Stimulated activated CD4-positive, alpha-beta T cell treated with anti-CD3 and anti-CD28 coated beads, Interleukin-15, amount 100 ng/mL, for 1 hour (primary cell): ENCODE measurements at places on chromosomes 4 and X.

DNA sequence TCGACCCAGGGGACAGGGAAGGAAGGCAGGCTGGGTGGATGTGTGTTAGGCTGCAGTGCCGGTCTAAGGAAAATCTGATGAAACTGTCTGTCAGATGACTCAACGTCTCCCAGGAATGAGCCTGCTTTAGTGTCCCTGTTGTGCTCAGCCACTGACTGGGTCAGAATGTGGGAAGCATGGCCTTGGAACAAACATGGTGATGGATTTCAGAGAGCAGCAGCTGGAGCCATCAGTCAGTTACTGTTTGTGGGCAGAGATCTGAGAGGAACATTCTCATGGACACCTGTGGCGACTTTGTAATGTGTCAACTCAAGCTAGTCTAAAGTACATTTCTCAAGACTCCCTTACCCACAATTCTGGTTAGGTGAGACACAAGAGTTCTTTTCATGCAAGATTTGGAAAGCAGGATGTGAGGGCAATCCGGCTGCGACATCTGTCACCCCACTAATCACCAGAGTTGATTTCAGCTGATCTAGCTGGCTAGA, 63.2 kb downstream of the ANAPC10 start:
- DNase-seq: no peak

DNA sequence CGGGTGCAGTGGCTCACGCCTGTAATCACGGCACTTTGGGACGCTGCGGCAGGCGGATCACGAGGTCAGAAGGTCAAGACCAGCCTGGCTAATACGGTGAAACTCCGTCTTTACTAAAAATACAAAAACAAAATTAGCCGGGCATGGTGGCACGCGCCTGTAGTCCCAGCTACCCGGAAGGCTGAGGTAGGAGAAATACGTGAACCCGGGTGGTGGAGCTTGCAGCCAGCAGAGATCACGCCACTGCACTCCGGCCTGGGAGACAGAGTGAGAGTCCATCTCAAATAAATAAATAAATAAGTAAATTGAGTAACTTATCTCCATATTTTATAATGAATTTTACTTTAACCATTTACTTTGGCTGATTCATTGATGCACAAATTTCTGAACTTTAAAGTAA, 1913.3 kb downstream of the PCDH7 start:
- no peak for DNase-seq

DNA sequence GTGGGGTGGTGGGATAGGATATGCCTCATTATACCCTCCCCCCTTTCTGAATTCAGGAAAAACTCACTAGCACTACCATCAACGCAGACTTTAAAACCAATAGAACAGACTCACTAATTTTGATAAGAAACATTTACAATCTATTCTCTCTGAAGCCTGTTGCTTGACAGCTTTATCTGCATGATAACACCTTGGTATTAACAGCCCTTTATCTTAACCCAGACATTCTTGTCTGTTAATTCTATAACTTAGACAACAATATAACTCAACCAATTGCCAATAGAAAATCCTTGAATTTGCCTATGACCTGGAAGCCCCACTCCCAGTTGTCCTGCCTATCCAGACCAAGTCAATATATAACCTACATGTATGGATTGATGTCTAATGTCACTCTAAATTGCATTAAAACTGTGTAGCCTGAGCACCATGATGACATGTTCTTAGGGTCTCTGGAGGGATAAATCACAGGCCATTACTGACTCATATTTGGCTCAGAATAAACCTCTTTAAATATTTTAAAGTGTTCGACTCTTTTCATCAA, 1.5 kb upstream of the UGT2A3 start:
- no peak for DNase-seq

- no peak for DNase-seq
Observed at GRCh38 chrX:100672966-100673365, 29.0 kb downstream of the SRPX2 start.

DNA sequence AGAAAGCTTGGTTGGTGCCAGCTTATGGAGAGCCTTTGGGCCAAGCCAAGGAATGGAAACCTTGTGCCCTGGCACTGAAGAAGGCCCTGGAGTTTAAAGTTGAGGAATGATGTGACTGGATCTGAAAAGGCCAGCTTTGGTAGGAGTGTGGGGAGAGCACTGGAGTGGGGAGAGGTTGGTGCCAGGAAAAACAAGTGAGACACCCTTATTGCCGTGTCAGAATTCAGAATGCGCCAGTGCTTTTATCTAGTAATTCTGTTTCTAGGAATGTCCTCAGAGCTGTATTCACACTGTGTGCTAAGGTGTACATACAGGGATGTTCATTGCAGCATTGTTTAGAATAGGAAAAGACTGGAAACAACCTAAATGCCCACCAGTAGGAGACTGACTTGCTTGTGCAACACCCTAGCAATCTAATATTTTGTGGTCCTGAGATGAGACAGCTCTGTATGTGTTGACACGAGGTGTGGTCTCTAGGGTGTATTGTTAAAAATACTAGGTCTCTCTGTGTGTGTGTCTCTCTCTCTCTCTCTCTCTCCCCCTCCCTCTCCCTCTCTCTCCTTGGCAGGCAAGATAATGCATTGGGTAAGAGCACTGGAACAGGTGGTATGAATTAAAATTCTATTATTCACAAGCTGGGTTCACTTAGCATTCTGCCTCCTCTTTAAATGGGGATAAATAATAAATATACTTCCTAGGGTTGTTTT, 107.8 kb downstream of the GATB start:
- DNase-seq: no peak

GRCh38 chr4:87406462-87406861, 15.5 kb upstream of the HSD17B11 start:
- DNase-seq: no peak
